ENCODE measurements at places on chromosomes 2 and 18. TPM values are rescaled to one million over a fixed set of nuclear protein-coding genes. Genes with fewer than 3 reads are reported as not detected.

- no peak overlapping the region for H3K4me3 ChIP-seq
- peaks cover 2% of the 10 kb centered on the region for H3K36me3 ChIP-seq
- peak overlapping the region; percentile 30 for H3K27ac ChIP-seq
- DNase-seq: no peak
- H3K4me1 ChIP-seq: peaks cover 57% of the 10 kb centered on the region
Observed at GRCh38 chr2:105797298-105797819, 52.6 kb downstream of the NCK2 start.

- H3K4me1 ChIP-seq: peaks cover 15% of the 10 kb centered on the region
- no peak overlapping the region for H3K4me3 ChIP-seq
- H3K27ac ChIP-seq: no peak overlapping the region
Observed at GRCh38 chr18:3323900-3324299, 62.0 kb downstream of the MYL12B start.

GRCh38 chr2:61376211-61376610, 94.7 kb downstream of the USP34 start:
- peaks cover 15% of the 10 kb centered on the region for H3K4me1 ChIP-seq
- peaks cover 33% of the 10 kb centered on the region for H3K36me3 ChIP-seq
- no peak overlapping the region for H3K4me3 ChIP-seq

VSNL1 gene
- total RNA-seq: not detected

DNA sequence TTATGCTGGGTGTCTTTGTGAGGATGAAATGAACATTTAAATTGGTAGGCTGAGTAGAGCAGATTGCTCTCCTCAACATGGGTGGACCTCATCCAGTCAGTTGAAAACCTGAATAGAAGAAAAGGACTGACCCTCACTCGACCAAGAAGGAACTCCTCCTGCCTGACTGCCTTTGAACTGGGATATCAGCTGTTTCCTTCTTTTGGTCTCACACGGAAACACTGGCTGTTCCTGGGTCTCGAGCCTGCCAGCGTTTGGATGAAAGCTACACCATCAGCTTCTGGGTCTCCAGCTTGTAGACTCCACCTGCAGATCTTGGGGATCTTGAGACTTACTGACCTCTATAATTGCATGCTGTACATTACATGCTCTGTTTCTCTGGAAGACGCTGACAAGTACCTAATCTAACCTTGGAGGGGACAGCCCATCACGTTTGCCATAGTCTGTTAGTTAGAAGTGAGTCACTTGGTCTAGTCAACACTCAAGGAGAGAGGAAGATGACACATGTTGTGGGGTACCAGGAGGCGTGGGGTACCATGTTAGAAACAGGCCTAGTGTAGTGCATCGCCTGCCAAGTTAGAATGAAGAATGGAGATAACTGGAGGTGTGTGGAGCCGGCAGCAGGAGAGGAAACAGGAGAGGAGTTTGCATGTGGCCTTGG, 267.0 kb downstream of the MREG start:
- H3K27ac ChIP-seq: no peak overlapping the region
- no peaks in the 10 kb centered on the region for H3K27me3 ChIP-seq
- DNase-seq: no peak
- H3K4me1 ChIP-seq: peaks cover 48% of the 10 kb centered on the region
- no peak overlapping the region for H3K4me3 ChIP-seq

DNA sequence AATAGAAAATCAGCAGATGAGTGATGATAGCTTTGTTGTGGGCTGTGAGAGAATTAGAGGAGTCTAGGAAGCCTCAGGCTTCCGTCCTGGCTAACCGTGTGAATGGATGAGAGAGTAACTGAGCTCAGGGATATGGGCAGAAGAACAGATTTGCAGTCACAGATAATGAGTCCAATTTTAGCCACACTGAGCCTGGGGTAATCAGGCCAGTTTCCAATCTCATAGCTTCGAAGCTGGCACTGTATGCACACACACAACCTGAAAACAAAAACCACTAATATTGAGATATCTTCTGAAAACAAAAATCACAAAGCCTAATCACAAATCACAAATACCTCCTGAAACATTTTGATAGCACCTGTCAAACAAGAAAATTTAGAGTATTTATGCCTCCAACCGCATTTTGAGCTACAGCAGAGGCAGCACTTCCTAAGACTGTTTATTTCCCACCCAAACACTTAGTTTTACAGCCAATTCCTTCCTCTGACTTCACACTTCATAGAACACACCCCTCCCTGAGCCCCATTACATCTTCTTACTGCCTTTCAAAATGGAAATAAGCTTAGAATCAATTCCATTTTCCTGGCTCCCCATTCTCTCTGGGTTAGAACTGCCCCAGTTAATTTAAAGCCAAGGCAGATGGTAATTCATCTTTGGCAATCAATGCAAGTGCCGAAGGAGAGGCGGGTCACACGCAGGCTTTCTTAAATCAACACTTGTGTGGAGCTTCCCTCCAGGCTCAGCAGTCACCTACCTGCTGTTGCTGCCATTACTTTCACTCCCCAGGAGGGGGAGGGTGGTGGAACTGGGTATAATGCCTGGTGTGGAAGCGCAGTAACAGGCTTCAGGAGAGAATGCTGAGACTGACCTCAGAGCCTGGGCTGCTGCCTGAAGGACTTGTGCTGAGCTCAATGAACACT, 18.9 kb downstream of the TTR start:
- H3K27ac ChIP-seq: no peak overlapping the region
- peaks cover 2% of the 10 kb centered on the region for H3K27me3 ChIP-seq
- H3K4me1 ChIP-seq: peaks cover 5% of the 10 kb centered on the region
- no peaks in the 10 kb centered on the region for H3K36me3 ChIP-seq
- no peak for DNase-seq
